ENCODE measurements at places on chromosomes 4 and X.

GRCh38 chrX:68807818-68808217, 21.0 kb upstream of the EFNB1 start:
- peak; percentile 18 for DNase-seq

DNA sequence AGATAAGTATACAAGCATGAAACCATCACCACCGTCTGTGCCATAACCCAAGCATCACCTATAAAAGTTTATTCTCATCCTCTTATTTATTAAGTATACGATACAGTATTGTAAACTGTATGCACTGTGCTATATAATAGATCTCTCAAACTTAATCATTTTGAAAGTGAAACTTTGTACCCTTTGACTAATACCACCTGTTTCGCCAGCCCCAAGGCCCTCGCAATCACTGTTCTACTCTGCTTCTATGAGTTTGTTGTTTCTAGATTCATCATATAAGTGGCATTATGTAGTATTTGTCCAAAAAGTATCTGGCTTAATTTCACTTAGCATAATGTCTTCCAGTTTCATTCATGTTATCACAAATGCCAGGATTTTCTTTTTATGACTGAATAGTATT, 72.1 kb upstream of the DOCK11 start:
- no peak for DNase-seq

DNA sequence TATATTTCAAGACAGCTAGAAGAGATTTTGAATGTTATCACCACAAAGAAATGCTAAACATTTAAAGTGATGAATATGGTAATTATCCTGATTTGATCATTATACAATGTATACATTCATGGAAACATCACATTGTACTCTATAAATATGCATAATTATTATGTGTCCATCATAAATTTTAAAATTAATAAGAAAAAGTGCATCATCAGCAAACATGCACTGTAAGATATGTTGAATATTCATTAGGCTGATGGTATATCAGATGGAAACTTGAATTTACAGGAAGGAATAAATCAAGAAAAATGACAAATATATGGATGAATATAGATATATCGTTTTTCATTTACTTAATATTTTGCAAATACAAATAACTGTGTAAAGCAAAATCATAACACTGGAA, 812.1 kb upstream of the INTU start:
- DNase-seq: no peak

DNA sequence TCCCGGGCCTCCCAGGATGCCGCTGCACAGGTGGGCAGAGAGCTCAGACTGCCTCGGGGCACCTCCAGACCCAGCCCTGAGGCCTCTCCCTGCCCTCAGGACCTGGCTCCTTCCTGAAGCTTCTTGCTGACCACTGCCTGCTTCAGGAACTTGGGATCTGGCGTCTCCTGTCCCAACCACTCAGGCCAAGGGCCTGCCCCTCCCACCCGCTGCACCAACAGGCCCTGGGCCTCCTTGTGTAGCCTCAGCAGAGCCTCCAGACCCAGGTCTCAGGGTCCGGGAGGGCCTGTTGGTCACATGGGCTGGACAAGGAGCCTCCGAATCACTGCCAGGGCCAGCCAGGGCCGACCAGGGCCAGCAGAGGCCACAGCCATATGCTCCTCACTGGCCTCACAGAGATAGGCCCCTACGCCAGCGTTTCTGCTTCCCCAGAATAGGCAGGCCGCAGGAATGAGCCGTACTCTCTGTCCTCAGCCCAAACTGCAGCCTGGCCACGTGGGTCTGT, 2.8 kb downstream of the MXD4 start:
- DNase-seq: no peak

- DNase-seq: no peak
Observed at GRCh38 chr4:47560682-47561081, 75.6 kb downstream of the ATP10D start.

GRCh38 chr4:148072789-148073188, 340.9 kb downstream of the ARHGAP10 start:
- DNase-seq: no peak

GRCh38 chr4:94390804-94391410, 48.3 kb upstream of the HPGDS start:
- DNase-seq: no peak

- DNase-seq: no peak
Observed at GRCh38 chr4:125433453-125433852, 118.7 kb downstream of the FAT4 start.

- DNase-seq: peak; percentile 45
Observed at GRCh38 chr4:5998333-5998936, 19.8 kb downstream of the C4orf50 start.

GRCh38 chrX:78029663-78030062, 60.2 kb upstream of the PGAM4 start:
- no peak for DNase-seq

- DNase-seq: no peak
Observed at GRCh38 chr4:67436742-67437141, 108.6 kb downstream of the CENPC start.

GRCh38 chrX:150765782-150766350, 72.7 kb downstream of the MTMR1 start:
- no peak for DNase-seq

DNA sequence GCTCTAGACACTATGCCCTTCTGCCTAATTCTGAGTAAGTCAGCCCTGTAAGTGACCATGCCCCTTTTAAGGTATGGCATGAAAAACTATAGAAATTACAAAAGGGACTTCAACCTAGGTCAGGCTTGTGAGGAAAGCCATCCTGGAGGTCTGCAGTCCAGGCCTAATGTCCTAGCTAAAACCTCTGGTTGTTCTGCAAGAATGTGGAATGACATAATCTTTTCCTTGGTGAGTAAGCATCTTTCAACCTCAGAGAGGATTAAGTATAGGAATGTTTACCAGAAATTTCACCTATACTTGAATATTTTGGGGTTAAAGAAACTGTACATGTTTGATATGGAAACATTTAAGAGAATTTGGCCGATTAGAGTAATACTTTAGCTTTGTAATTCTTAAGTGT, 23.8 kb upstream of the HPSE start:
- DNase-seq: no peak

DNA sequence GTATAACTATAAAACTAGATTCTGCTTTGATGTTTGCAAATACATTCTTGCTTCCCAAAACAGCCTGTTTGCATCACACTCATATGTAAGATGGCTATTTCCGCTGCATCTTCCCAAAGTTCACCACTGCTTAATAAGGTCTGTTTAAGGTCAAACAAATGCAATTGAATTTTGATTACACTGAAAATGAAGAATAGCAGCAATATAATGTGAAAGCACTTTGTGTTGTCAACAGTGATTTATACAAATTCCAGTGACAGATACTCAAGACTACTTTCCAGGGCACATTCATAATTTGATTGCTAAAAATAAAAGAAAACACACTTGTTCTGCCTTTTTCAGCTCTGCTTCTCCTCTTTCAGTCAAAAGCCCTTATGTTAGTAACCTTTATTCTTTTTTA, 8.1 kb upstream of the PGAM4 start:
- DNase-seq: no peak

DNA sequence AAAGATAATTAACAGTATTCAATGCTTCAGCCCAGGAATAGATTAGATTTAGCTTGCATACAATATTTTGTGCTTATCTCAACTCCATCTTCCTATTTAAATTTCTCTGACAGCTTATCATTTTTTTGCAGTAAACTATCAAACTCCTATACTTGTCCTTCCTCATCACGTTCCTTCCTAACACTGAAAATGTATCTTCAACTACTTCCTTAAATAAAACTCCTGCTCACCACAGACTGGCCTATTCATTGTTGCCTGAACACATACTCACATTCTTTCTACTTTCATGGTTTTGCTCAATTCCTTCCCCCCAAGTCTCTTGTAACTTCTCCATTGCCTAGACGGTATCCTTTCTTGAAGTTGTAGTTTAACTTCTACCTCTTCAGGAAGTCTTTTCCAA, 28.5 kb upstream of the PTPN13 start:
- no peak for DNase-seq

DNA sequence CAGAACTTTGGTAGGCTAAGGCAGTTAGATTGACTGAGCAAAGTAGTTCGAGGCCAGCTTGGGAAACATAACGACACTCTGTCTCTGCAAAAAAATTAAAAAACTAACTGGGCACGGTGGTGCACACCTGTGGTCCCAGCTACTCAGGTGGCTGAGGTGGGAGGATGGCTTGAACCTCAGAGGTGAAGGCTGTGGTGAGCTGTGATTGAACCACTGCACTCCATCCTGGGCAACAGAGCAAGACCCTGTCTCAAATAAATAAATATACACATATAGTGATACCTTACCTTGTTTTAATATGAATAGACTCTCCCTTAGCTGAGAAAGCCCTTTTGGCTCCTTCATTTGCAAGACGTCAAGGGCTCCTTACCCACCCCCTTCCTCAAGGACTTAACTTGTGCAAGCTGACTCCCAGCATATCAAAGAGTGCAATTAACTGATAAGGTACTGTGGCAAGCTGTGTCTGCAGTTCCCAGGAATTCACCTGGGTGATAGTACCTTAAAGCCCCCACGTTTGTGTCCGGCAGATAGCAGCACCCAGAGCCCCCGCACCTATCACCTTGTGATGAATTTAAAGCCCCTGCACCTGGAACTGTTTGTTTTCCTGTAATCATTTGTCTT, 655.6 kb upstream of the GALNTL6 start:
- DNase-seq: no peak

GRCh38 chrX:28979877-28980276, 392.6 kb downstream of the IL1RAPL1 start:
- no peak for DNase-seq

DNA sequence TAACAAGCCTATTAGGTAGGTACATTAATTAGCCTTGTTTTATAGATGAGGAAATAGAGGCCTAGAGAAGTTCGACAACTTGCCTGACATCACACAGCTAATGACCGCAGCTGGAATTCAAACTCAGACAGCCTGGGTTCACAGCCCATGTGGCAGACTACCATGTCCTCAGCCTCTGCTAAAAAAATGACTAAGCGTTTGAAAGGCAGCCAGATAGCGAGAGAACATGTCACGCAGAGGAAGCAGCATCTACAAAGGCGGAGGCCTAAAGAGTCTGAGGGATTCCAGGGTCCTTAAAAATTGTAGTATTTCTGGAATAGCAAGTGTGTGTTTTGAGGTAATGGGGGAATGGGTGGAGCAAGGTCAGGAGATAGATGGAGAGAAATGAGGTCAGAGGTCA, 33.2 kb upstream of the BMP15 start:
- no peak for DNase-seq

DNA sequence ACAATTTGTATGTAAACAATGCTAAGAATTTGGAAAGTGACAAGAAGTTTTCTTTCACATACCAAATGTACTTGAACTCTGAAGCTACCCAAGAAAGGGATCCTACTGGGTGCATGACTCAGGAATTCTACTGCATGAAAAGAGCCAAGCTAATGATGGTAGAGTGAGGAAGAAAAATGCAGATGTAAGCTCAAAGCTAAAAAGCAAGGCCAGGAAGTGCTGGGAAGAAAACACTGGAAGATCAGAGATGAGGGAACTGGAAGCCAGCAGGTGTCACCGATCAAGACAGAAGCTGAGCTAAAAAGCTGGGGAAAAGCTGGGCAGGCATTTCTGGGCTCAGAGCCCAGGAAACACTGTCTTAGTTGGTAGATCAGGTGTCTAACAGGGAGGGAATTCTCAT, 449.1 kb downstream of the NKX6-1 start:
- DNase-seq: no peak

DNA sequence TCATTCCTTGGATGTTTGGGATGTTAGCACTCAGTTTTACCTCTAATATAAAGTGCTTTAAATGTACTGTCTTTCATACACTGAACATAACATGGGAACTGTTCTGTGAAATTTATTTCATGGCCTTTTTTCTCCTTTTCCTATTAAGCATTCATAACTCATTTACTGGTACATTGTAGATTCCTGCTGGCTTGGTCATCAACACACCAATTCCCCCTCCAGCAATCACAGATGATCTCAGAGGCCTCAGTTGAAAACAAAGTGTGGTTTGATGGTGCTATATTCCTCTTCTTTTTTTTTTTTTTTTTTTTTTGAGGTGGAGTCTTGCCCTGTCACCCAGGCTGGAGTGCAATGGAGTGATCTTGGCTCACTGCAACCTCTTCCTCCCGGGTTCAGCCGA, 61.9 kb upstream of the FAM47B start:
- no peak for DNase-seq

- DNase-seq: peak; percentile 77
Observed at GRCh38 chr4:128600996-128601871, 208.3 kb upstream of the JADE1 start.

DNA sequence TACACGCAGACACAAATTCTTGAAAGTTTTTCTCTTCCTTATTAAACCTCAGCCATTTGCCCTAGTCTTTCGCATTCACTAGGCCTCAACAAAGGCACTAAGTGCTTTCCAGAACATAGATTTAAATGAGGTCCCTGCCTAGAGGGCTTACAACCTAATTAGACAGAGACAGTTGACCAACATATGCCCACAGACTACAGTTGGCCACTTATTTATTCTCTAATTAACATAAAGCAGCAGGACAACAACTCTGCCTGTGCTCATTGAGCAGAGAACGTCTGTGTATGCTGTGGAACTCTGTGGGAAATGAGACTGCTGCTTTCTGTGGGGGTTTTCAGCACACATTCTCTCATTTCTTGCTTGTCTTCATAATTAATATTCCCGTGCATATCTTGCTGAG, 303.0 kb upstream of the TACR3 start:
- DNase-seq: no peak

DNA sequence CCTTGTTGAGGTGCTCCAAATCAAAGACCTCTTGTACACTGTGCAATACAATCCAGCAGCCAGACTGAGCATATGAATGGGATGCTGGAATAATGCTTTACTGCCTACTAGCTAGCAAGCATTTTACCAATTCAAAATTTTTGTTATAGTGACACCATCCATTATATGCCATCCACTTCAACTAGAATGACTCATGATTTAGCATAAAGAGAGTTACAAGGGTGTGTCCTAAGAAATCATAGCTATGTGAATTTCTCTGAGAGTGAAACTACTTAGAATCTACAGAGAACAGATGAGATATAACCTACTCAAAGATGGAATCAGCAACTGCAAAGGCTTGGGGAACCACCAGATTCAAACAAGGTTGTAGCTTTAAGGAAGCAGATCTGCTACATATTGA, 221.9 kb downstream of the LHFPL1 start:
- no peak for DNase-seq

DNA sequence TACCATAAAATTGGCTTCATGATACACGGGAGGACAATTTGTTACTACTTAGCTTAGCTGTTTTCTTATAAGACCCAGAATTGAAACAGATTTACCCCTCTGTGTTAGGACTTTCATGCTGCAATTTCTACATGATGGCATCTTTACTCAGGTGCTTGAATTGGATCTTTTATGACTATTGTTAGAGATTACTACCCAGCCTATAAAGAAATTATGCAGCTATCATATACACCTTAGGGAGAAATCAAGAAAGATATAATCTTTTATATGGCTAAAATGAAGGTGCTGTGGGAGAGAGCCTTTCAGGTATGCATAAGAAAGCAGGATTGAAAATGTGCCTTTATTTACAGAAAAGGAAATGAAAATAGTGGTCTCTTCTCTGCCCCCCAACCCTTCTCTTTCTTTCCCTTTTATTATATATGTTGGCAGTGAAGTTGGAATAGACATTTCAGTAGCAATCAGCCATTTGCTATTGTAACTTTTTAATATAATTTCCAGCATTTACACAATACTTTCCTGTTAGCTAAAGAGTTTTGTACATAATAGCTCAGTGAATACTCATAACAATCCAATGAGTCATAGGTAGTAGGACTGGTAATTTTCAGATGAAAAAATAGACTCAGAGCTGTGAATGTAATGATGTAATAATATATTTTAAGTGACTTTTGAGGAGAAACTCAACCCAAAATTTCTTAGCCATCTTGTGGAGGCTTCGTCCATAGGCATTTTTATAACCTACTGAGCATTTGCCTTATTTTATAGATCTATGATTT, 311.8 kb downstream of the ADGRL3 start:
- no peak for DNase-seq

Data from HCT116 (cell line).